ENCODE measurements at places on chromosomes 4 and X.

GRCh38 chr4:14545163-14545562 is 457.1 kb upstream of the CPEB2 start:
- no peak for DNase-seq

DNA sequence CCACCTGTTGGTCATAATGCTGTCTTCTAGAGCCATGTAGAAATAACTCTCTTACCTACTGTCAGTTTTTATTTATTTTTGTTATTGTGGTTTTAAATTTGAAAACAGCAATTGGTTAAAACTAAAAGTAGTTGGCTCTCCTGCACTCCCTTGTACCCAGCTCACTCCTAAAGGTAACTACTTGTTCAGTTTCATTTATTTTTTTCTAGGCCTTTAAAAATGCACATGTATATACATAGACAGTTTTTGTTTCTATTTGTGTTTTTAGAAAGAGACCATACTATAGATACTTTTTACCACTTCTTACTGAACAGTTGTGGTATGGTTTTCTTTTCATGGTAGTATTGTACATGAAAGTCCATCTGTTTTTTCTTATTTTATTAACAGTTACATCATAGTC is 16.8 kb downstream of the SMAD1 start:
- no peak for DNase-seq

DNA sequence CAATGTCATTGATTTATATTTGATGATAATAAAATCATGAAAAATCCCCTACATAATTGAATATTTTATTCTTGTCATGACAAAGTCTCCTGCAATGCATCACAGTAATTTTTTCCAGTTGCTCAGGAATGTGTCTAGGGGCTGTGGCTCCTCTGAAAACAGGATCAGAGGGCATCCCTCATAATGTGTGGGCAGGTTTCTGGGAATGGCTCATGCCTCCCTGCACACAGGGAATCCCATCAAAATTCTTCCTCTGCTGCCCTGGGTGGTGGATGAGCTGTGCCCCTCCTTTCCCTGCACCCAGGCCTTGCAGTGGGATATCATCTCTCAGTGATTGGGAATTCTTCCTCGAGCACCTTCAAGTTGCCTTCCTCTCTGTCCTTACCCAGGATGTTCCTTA is 20.4 kb upstream of the PUDP start:
- DNase-seq: no peak

GRCh38 chrX:72060196-72060920 is 71.4 kb downstream of the RTL5 start:
- DNase-seq: no peak

DNA sequence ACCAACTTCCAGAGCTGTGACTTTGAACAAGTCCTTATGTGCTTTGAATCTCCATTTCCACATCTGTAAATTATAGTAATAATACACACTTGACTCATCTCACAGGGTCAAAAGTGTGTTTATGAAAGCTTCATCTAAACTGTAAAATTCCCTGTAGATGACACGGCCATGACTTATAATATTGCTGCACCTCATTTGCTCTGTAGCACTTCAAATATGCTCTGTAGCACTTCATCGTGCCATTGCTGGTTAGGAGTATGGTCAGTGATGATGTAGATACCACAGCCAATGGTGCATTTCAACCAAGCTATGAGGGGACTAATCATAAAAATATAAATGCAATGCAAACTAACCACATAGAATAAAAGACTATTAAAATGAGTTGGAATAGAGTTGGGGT is 318.6 kb downstream of the ANK2 start:
- no peak for DNase-seq

DNA sequence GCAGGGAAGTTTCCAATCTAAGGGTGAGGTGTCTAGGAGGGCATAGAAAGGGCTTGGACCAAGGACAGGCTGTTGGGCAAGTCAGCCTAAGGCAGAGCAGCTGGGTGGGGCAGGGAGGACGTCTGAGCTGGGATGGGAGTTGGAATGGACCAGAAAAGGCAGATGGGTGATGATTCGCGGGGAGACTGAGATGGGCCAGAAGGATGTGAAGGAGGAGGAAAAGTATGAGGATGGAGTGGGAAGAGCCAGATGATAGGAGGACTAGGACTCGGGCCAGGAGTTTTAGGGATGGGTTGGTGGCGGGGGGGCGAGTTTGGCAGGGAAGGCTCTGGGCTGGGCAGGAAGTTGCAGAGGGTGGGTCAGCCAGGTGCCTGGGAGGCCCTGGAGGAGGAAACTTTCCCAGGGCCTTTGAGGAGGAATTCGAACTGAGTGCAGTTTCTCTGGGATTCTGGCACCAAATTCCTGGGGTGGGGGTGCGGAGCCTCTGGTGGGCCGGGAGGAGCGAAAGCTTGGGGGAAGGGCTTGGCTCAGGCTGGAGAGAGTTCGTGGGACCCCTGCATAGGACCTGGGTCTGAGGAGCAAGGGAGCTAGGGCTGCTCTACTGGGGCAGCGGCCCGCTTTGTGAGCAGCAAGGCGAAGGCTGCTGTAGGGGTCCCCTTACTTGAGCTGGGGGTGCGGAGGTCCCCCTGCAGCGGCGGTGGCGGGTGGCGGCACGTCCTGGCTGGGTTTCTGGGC is 8.7 kb upstream of the TIMP1 start:
- no peak for DNase-seq

DNA sequence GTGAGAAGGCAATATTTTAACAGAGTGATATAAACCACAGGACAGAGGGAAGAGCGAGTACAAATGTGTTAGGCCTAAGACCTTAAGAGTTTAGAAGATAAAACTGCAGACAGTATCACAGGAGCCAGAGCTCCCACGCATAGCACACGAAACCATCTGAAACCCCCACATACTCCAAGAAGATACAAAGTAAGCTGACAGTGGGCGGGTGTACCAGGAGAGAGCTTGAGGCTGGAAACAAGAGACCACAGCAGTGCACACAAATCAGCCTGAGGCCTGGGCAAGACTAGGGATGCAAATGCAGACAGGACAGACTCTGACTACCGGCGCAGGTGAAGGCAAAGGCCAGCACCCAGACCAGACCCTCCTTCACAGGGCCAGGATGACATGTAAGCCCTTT is 54.1 kb upstream of the ARHGAP24 start:
- no peak for DNase-seq

- no peak for DNase-seq
These were observed 380.7 kb upstream of the CPXCR1 start for GRCh38 chrX:88366314-88366713.

- DNase-seq: no peak
These were observed 26.6 kb downstream of the VSIG4 start for GRCh38 chrX:66013194-66013816.

- no peak for DNase-seq
These were observed 206.6 kb downstream of the ADGRL3 start for GRCh38 chr4:61406677-61407076.

- no peak for DNase-seq
These were observed 426.8 kb upstream of the CNKSR2 start for GRCh38 chrX:20947411-20947912.

DNA sequence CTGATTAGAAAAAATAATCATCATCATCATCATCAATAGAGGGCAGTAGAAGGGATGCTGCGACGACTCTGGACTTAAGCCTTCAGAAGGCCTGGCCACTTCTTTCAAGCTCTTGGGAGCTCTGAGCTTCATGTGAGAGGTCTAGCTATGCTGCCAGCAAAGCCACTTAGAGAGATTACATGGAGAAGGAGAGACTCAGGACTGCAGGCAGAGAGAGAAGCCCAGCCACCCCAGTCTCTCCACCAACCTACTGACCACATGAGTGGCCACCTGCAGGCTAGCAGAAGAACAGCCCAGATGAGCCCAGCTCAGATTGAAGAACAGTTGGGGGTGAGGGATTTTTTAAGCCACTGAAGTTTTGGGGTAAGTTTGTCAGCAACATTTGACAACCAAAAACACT is 17.1 kb upstream of the TMEM150C start:
- no peak for DNase-seq

GRCh38 chr4:53192496-53192895 is 173.4 kb downstream of the SCFD2 start:
- no peak for DNase-seq

DNA sequence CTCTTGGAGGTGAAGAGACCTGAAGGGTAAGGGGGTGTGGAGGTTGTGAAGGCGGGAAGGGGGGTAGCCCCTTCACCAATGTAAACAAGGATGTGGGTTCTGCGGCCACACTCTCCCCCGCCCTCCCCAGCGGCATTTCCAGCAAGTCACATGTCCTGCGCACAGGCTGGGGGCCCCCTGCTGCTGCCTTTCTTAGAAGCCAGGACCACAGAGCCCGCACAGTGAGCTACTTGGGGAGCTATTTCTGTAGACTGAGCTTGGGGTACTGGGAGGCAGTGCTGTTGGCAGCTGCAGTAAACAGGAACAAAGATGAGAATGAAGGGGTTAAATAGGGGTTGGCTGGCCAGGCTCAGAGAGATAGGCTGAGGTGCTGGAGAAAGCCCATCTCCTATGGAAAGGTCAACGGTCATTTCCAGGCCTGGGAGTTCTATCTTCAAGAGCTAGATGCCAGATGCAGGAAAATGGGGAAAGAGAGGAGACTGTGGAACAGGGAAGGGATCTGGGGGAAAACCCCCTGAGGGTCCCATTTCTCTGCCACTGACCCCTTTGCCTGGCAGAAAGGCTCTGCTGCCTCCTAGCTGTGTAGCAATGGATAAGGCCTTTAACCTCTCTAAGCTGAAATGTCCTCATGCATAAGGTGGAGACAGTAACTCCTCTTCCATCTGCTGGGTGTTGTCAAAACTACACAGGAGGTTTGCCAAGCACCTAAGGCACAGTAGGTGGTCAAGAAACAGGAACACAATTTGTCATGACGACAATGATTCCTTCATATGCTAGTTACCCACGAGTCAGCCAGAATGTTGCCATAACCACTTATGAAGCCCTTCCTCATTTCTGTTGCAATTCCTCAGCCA is 18.5 kb upstream of the PIM2 start:
- peak; percentile 95 for DNase-seq

GRCh38 chrX:1434871-1435240 is 17.9 kb downstream of the ASMTL start:
- no peak for DNase-seq

DNA sequence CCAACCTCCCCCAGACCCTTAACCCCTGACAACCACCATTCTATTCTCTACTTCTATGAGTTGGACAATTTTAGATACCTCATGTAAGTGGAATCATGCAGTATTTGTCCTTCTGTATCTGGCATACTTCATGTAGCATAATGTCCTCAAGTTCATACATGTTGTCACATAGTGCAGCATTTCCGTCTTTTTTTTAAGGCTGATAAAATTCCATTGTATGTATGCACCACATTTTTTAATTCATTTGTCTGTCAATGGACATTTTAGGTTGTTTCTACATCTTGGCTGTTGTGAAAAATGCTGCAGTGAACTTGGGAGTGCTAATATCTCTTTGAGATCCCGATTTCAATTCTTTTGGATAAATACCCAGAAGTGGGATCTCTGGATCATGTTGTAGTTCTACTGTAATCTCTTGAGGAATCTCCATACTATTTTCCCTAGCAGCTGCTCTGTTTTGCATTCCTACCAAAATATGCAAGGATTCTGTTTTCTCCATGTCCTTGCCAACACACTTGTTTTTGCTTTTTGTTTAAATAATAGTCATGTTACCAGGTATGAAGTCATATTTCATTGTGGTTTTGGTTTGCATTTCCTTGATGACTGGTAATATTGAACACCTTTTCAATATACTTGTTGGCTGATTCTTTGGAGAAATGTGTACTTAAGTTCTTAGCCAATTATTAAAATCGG is 48.8 kb upstream of the ADAD1 start:
- no peak for DNase-seq

DNA sequence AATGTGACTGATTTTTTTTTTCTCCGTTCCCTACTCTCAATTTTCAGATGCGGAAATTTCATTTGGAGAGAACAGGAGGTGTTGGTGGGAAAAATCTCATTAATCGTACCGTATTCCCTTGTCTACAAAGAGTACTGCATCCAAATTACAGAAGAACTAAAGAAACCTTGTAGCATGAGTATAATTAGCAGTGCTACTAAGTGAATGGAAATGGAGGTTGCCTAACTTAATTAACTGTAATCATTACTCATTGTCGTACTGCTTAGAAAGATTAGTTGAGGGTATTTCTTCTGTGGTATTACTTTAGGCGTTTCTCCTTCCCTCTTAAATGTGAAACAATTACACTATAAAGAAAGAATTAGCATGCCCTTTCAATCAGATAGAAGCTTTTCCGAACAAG is 81.7 kb downstream of the DMD start:
- no peak for DNase-seq

DNA sequence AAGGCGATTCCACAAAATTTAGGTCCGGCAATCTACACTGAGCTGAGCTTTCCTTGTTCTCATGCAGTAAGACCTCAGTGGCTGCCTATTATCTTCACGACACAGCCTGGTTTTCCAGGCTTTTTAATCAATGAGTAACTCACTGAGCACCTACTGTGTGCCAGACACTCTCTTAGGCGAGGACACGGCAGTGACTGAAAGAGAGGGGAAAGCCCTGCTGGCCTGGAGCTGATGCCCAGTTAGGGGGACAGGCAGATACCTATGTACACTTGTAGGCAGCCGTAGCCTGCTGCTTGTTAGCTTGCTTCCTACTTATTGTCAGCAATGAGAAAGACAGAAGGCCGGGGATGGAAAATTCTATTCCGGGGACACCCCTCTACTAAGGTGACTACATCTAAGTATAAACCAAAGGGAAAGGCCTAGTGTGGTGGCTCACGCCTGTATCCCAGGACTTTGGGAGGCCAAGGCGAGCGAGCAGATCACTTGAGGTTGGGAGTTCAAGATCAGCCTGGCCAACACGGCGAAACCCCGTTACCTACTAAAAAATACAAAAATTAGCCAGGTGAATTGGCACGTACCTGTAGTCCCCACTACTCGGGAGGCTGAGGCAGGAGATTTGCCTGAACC is 3.8 kb downstream of the WDR1 start:
- DNase-seq: no peak

GRCh38 chr4:98261405-98262291 is 464 bp downstream of the RAP1GDS1 start:
- DNase-seq: no peak

GRCh38 chr4:19835429-19835828 is 416.3 kb upstream of the SLIT2 start:
- DNase-seq: no peak

- DNase-seq: no peak
These were observed 15.8 kb upstream of the UXT start for GRCh38 chrX:47674776-47675175.

DNA sequence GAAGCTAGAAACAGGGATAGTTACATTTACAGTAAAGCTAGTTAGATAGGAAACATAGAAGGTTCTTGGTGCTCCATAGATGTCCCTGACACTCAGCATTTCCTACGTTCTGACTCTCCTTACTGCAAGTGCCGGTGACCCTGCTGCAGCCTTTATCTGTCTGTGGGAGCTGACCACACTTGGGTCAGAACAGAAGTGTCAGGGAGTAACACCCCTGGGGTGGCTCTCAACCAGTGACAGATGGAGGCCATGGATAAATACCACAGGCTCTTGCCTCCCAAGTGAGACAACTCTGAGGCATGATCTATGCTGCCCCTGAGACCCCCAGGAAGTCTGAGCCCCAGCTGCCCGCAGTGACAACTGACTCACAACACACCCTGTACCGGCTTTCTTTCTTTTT is 69.8 kb downstream of the ANXA3 start:
- no peak for DNase-seq

GRCh38 chr4:184641451-184641850 is 7.8 kb downstream of the CASP3 start:
- DNase-seq: no peak

Measured in CD4-positive, alpha-beta T cell treated with Interleukin-21 for 1 hour (primary cell).